Stimulated activated CD4-positive, alpha-beta T cell treated with anti-CD3 and anti-CD28 coated beads, Interleukin-15, amount 100 ng/mL, for 1 hour (primary cell): ENCODE measurements at places on chromosomes 3 and 15.

DNA sequence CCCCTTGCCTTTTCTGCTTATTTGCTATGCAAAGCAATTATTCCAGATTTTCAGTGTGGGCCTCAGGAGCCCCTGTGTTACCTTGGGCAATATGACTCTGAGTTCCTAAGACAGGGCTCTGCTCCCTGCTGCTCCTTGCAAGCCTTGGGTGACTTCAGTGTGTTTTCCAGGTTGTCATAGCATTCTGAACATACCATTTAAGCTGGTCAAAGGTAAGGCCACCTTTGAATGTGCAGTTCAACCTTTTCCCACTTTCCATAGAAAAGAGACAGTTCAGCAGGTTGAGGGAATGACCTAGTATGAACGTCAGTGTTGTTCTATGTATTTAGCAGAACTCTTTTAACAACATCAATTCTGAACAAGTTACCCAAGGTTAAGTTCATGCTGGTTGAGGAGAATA lies 302.2 kb downstream of the PTPRG start:
- DNase-seq: no peak

GRCh38 chr3:153195349-153195879 lies 33.4 kb downstream of the RAP2B start:
- DNase-seq: no peak

DNA sequence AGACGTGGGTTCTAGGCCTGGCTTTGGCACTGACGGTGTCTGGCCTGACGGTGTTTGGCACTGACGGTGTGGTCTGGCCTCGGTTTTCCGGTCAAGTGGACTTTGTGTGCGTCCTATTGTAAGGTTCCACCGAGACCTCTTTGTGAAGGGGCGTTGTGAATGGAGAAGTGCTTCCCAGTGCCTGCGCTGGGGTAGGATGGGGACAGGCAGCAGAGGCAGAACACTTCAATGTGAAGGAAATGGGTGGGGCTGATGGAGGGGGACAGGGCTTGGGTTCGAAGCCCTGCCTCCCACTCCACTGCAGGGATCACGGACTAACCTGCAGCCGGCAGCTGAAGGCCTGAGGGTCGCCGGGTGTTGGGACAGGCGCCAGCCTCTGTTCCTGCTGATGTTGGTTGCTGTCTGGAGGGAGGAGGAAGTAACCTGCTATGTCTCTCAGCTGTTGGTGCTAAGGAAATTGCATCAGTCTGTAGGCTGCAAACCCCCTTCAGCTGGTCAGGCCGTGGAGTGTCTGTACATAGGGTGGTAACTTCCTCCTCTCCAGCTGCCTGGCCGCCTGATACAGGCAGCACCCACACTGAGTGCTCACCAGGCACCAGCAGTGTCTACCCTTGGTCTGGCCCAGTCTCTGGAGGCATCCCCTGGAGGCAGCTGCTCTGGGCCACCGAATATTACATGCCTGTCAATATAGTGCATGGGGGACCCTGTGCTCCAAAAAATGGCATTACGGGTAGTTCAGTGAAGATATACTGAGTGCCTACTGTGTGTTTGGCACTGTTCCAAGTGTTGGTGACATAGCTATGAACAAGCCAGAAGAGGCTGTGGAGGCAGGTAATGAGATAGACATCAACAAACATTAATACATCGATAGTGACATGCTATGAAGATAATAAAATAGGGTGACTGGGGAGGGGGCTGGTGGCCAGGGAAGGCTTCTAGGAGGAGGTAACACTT lies 1.1 kb downstream of the TM6SF1 start:
- no peak for DNase-seq

DNA sequence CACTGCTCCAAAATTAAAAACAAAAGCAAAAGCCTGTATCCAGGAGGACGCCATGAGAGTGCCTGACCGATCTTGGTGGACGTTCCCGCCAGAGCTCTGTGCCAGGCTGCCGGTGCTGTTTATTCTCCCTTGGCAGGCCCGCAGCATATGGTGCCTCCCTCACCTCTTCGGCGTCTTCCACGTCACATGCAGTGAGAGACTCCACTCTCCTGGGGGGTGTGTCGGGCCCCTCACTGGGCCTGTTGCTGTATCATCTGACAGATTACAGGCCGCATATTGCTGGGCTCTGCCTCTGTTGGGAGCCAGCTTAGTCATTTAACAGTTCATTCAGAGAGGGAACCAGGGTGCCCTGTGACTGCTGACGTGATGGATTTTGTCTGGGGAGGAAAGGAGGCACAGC lies 86.4 kb upstream of the ARRDC4 start:
- DNase-seq: no peak

- no peak for DNase-seq
Observed at GRCh38 chr3:170359178-170359704, 1.7 kb downstream of the SKIL start.

DNA sequence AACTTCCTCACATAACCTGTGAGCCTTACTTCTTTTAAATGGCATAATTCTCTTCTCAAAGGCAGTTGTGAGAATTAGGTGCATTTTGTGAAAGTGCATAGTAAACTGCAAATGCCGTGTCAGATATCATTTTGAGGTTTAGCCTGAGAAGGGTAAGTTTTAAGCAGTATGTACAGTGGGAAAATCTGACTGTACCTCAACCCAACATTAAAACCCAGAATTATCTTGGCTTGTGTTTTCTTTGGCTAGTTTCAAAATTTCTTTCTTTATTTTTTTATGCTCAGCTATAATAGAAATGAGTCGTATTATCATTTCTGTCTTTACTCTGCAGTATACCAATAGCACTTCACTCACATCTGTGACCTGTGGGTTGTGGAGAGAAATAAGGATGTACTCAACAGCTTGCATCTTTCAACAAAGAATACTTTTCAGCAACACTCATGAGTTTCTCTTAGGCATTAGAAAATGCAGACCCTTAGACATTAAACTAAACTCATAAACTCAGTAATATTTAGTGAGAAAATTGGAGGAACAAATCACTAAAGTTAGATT lies 65.7 kb downstream of the RASA2 start:
- no peak for DNase-seq

DNA sequence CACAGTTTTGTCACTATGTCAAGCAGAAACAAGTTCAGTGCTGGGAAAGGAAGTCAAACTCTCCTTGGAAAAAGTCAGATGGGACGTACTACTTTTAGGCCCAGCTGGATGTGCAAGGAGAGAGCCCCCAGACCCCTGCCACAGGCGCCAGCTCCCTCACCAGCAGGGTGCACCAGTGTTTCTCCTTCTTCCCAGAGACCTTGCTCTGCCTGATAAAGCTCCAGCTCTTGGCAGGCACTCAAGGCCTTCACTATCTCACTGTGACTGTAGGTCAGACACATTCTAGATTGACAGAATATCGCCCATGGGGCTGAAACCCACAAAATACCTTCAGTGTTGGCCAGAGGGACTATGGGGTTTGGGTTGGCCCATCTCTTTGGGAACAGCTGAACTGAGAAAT lies 54.8 kb upstream of the CHRNB4 start:
- DNase-seq: no peak

GRCh38 chr3:167843481-167843880 lies 108.0 kb downstream of the SERPINI1 start:
- DNase-seq: no peak

GRCh38 chr3:18389108-18389733 lies 35.9 kb downstream of the SATB1 start:
- DNase-seq: no peak

DNA sequence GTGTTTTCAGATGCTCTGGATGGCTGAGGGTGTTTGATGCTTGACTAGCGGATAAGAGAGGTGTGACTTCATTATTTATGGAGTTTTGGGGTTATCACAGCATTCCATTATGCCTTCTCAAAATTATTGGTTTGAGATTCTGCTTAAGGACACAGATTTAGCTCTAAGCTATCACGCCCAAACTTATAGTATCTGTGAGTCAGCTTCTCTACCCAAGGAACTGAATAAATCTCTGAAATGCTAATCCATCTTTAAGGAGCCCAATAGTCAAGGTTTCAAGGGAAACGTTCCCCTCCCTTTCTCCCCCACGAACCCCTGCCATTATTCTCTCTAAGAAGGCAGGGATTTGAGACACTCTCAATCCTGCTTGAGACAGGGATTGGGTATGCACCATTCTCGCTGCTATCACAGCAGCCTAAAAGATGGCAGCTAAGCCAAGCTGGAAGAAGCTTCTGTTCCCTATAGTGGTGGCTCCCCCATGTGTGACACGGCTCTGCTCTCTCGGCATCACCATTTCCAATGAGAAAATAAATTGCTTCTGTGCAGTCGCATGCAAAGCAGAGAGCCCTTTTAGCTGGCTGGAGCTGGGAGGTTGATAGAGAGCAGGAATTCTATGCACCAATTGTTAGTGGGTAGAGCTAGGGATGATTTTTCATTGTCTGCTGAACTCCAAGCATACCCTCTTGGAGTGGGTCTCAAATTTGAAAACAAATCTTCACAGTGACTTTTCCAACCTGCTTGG lies 151.1 kb downstream of the IL20RB start:
- DNase-seq: no peak

GRCh38 chr3:47583320-47584075 lies 4.8 kb upstream of the CSPG5 start:
- no peak for DNase-seq

GRCh38 chr3:37537914-37538691 lies 323.6 kb upstream of the CTDSPL start:
- DNase-seq: no peak

DNA sequence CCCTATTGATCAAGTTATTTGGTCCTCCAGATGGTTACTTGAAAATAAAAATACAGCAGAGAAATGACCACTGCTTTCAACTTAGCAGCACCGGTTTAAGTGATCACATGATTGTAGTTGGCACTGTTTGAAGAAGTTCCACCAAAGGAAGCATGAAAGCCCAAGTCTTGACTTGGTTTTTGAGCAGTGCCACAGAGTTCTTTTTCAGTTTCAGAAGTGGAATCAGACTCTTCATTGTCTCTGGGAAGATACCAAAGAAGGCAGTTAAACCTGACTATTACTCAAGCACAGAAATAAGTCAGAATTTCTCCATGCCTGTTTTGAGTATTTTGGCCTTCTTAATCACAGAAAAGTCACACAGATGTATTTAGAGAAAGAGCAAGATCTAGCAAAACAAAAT lies 66.7 kb downstream of the BBX start:
- DNase-seq: no peak

- DNase-seq: no peak
Observed at GRCh38 chr3:156516284-156516683, 38.6 kb downstream of the SSR3 start.

GRCh38 chr3:159513867-159514380 lies 474.7 kb upstream of the IL12A start:
- no peak for DNase-seq

DNA sequence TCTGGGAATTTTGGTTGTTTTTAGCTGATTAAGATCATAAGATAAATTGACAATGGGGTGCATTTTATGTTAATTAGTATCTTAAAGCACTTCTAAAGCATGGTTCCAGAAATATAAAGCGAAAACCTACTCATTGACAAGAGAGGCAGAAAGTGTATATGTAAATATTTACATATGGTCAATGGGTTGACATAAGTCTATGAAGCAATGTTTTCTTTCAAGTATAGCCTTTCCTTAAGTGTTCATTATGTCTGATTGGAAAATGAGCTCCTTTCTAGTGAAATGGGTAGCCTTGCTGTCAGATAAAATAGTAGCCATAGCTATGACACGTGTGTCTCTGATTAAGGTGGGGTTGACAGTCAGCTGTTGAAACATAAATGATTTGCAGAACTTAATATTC lies 365.2 kb upstream of the AGTR1 start:
- no peak for DNase-seq

DNA sequence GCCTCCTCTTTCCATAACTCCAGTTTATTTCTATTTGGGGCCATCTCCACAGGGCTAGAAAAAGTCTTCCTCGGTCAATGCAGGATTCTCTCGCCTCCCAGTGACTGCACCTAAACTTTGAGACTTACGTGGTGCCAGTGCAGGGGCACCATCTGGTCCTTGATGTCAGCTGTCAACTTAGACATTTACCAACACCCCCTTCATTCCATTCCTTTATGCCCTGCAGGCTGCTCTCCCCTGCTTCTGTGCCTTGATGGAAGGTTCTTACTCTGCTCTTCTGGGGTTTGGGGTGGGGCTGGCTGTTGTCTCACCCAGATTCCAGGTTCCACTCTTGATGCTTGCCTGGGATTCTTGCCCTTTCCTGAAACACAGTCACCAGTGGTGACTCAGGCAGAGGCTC lies 101.8 kb downstream of the ST8SIA2 start:
- no peak for DNase-seq

GRCh38 chr15:90306560-90306959 lies 41.1 kb downstream of the NGRN start:
- DNase-seq: peak; percentile 13

DNA sequence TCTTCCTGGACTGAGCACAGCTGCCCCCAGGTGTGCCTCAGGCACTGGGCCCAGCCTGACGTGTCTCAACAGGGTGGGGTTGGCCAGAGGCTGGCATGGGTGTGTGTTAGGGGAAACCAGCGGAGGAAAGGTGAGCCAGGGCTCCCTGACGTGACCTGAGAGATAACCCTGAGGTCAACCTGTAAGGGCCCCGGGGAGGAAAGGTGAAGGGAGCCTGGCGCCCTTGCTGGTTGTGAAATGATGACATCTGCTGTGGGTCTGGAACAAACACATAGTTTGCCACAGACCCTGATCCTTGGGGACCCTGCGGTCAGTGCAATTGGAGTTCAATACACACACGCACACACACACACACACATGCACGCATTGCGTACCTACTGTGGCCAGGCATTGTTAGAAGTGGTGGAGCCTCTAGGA lies 100.2 kb upstream of the TLE3 start:
- DNase-seq: no peak

GRCh38 chr3:151328298-151328995 lies 902 bp downstream of the P2RY13 start:
- no peak for DNase-seq

- no peak for DNase-seq
Observed at GRCh38 chr15:43441316-43441715, 51.6 kb downstream of the TP53BP1 start.
